AG20443 (cell line): ENCODE measurements at places on chromosomes 2 and 18.
A peak's percentile ranks its signal among the peaks of the same experiment; 100 is the strongest.

DNA sequence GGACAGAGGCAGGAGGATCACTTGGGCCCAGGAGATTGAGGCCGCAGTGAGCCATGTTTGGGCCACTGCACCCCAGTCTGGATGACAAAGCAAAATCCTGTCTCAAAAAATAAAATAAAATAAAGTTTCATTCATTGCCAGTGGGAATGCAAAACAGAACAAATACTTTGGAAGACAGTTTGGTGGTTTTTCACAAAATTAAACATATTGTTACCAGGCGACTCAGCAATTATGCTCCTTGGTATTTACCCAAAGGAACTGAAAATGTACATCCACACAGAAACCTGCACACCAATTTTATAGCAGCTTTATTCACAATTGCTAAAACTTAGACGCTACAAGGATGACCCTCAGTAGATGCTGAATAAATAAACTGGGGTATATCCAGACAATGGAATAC lies 35.8 kb downstream of the FOSL2 start:
- no peak for DNase-seq

- DNase-seq, result peak; percentile 67
Measured at GRCh38 chr2:172701250-172701649, 34.4 kb upstream of the RAPGEF4 start.

DNA sequence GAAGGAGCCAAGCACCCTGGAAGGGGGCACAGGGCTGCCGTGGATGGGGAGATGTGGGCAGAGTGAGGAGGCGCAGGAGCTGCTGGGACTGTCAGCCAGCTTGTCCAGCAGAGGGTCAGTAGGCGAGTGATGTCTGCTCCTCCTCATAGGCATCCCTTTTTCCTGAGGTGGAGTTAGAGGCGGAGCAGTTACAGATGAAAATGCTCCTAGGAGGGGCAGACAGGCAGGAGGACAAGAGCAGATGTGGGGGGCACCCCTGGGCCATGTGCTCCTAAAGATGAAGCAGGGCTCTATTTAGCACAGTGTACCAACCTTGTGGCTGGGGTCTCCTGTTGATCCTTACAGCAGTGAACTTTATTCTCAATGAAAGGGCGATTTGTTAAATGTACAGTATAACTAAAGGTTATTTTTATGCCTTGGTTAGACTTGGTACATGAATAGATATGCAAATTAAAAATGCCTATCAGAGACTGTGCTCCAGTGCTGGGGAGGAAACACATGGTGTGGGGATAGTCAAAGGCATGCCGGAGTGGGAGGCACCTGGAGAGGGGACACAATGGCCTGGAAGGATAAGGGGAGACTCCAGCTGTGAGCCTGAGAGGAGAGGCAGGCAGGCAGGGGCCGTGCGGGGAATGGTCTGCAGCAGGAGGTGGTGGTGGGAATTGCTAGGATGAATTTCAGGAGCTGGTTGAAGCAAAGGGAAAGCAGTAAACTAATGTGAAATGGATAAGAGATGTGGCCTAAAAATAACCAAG lies 175.3 kb downstream of the CLIP4 start:
- DNase-seq, result no peak

- no peak for DNase-seq
Measured at GRCh38 chr2:26567534-26567933, 73.6 kb downstream of the CIB4 start.

DNA sequence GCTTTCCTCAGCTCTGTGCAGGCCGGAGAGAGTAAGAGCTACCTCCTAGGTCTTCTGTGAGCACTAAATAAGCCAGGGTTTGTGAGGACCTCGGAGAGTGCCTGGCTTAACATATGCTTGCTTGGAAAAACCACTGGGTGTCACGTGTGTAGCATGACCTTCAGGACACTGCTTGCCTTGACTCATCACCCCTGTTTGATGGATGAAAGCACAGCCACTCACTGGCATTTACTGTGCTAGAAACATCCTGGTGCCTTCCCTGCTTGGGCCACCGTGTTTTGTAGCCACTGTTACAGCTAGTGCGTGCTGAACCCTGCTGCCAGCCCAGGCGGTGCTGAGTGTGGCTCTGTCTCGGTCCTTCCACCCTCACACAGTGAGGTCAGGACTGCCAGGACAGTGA lies 34.8 kb upstream of the ITM2C start:
- peak; percentile 2 for DNase-seq

- DNase-seq, result peak; percentile 90
Measured at GRCh38 chr2:12320991-12321641, 395.6 kb upstream of the TRIB2 start.

DNA sequence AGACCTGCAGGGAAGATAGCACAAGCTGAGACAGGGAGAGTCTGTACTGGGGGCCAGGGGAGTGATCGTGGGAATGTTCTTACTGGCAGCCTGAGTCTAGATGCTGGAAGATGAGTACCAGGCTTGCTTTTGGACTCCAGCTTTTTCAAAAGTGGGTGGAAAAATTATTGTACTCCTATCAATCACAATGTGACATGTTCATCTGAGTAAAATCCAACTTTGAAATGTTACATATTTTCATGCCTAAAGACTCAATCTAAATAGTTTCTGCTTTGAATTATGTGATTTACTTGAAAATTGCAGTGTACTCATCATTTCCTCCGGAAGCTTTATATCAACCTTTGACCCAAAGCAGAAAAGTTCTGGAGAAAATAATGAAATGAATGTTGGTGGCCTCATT lies 49.7 kb upstream of the ST3GAL5 start:
- no peak for DNase-seq

GRCh38 chr2:226310146-226310545 lies 489.5 kb downstream of the IRS1 start:
- DNase-seq, result no peak

- peak; percentile 11 for DNase-seq
Measured at GRCh38 chr2:209383212-209383611, 40.6 kb upstream of the MAP2 start.

DNA sequence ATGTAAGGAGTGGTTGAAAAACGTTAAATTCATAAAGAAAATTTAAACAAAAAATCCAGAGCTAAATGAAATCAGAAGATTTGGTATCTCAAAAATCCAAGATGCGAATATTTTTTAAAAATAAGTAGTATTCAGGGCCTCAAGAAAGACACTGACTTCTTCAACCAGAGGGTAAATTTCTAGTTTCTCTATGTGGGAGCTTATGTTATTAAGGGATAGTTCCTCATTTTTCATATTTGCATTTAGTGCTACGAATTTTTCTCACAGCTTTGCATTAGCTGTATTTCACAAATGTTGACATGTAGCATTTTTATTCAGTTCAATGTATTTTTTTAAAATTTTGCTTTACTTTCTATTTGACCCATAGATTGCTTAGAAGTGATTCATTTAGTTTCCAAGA lies 454.7 kb downstream of the CBLN2 start:
- no peak for DNase-seq

DNA sequence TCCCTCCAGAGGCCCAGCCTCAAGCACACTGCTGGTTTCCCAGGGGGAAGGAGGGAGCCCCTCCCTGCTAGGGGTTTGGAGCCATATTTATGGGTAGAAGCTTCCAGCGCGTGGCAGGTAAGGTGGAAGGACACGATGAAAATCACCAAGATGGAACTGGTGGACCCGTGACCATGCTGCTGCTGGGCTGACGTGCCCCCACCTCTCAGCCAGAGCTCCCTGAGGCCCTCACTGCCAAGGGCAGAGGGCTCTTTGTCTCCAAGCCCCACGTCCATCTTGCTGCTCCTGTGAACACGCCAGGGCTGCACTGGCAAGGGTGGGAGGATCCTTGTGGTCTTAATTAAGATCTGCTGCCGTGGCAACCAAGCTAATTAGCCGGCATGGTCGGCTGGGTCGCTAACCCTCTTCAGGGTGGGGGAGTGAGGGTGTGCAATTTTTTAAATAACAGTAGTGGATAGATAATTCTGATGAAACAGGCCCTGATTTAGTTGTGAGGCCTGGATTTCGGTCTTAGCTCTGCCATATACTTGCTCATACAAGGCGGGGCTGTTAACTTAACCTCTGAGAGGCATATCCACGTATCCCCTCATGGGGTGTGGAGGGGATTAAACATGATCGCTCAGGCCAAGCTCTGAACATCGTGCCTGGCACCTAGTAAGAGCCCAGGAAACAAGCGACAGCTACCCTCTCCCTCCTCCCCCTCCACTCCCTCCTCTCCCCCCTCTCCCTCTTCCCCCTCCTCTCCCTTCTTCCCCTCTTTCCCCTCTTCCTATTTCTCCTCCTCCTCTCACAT lies 232.8 kb downstream of the CELF4 start:
- DNase-seq, result no peak

DNA sequence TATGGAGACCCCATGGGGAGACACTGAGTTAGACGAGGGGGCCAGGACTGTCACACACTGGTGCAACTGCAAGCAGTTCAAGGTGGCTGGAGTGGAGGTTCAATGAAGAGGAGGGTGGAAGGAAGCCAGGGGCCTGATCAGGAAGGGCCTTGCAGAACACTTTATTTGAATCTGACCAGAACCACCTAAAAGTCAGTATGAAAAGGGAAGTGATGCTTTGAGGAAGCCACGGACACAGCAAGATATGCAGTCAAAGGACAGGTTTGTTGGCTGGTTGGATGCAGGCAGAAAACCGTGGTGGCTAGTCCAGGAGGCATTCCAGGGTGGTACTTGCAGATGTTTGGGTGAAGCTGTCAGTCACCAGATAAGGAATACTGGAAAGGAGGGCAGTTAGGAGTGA lies 3.5 kb upstream of the FAM124B start:
- no peak for DNase-seq

DNA sequence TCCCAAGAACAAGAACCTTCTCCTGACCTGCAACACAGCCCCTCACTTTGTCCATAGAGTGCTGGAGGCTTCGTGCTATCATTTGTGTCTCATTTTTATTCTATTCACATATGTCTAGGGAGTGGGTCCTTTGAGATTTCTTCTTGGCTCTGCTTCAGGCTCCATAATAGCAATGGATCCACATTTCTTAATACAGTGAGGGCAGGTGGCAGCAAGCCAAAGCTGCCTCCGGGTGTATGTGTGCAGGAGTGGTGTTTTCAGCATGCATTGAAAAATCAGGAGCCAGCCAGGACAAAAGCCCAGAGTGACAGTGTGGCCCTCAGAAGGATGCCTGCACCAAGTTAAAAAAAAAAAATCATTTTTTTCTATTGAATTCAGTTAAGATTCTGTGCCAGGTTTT lies 115.1 kb upstream of the PELI1 start:
- no peak for DNase-seq

DNA sequence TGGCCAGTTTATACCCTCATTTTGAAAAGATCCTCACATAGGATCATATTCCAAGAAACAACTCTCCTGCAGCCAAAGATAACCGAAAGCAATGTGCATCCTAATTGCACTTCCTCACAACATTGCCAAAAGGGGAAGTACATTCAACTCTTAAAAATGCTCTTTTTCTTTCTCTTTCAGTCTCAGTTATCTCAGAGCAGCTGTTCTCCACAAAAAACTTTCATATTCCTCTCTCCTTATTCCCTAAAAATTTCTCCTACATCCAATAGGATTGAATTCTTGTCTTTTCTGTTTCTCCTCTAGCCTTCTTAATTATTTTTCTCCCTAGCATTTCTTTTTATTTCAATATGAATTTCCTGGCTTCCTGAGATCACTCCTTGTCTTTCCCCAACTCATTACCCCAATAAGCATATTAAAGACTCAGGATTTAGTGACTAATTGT lies 7.4 kb upstream of the VRK2 start:
- DNase-seq, result peak; percentile 30

GRCh38 chr18:37162551-37162950 lies 333.6 kb downstream of the KIAA1328 start:
- no peak for DNase-seq

- DNase-seq, result no peak
Measured at GRCh38 chr2:53631313-53632125, 136.1 kb upstream of the CHAC2 start.

- DNase-seq, result no peak
Measured at GRCh38 chr2:127646487-127647241, 711 bp downstream of the GPR17 start.

GRCh38 chr2:193527146-193527545 lies 1332.4 kb upstream of the TMEFF2 start:
- no peak for DNase-seq

DNA sequence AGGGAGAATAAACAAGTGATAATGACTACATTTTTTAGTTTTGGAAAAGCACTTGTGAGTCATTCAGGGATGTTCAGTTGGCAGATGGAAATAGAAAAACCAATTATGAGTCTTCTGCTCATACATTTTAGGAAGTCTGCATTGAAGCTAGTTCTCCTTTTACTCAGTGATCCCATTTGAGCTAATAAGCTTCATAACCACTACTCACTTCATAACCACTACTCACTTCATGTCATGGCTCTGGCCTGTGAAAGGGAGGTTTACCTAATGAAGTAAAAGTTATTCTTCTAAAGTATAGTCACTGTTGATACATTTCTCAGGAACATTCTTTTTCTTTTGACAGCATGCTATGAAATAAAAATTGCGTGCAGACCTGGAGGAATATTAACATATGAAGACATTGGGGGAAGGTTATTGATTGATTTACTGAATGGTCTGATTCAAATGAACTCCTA lies 948.7 kb downstream of the TSN start:
- no peak for DNase-seq

DNA sequence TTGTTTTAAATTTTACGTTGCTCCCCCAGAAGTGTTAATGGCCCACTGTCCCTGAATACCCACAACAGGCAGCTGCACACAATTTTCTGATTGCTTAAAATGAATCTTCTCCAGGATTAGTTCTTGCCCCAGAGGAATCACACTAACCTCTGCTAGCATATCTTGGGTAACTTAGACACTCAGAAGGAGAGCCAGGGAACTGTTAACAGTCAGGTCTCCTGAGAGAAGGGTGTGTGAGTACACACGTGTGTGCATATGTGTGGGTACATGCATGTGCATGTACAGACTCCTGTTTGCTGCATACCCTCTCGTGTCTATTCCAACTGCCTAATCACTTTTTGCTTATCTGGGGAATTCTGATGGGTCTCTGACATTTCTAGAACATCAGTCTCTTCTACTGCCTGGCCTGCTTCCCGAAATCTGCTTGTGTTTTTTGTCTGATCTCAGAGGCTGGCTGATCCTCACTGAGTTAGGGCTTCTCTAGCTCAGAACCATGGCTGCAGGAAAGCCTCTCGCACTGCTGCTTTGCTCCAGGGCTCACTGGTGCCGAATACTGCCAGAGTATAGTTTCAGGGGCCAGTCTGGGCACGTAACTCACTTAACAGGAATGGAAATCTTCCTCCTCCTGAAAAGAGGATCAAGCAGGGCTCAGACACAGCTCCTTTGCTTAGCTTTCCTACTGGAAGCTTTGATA lies 62.8 kb downstream of the PRELID3A start:
- no peak for DNase-seq

GRCh38 chr2:27245626-27246025 lies 17.2 kb downstream of the SLC30A3 start:
- DNase-seq, result no peak
